ENCODE measurements at places on chromosomes 3 and 15.

- H3K4me1 ChIP-seq: peaks cover 1% of the 10 kb centered on the region
- no peak overlapping the region for H3K27ac ChIP-seq
- H3K4me3 ChIP-seq: no peak overlapping the region
- no peaks in the 10 kb centered on the region for H3K27me3 ChIP-seq
Measured at GRCh38 chr3:153221748-153222162, 59.7 kb downstream of the RAP2B start.

DNA sequence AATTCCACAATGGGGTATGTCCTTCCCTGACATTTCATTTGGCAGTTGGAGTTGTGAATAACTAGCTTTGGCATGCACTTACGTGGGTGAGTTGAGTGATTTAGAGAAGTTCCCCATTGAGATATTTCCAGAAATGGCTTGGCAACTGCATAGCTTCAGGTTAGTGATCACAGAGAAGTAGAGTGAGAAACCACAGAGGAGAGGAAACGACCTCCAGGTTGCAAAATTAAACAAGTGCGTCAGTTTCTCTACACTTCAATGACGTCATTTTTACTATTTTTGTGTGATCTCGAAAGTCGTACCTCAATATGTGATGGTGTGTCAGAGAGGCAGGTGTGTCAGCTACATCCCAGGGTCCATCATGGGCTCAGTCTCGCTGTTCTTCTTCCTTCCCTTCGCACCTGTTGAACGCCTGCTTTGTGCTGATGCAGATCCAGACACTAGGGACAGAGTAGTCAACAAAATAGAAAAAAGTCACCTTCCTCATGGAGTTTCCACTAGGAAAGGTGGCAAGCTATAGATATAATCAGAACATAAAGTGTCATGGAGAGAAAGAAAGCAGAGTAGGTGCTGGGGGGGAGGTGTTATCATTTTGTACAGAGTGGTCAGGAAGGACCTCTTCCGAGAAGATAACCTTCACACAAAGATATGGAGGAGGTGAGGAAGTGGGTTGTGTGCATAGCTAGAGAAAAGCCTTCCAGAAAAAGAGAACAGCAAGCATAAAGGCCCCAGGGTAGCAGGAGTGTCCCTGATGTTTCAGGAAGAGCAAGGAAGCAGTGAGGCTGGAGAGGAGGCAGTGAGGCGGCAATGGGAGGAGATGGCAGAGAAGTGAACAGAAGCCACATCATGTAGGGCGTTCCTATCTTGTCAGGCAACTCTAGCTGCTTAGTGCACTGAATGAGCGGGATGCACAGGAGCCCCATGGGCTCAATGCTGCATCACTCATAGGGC lies 75.6 kb downstream of the MCTP2 start:
- H3K27me3 ChIP-seq: no peaks in the 10 kb centered on the region
- DNase-seq: no peak
- no peak overlapping the region for H3K27ac ChIP-seq
- H3K36me3 ChIP-seq: peaks cover 5% of the 10 kb centered on the region

- no peak for DNase-seq
- peak overlapping the region; percentile 38 for H3K4me3 ChIP-seq
- H3K27ac ChIP-seq: no peak overlapping the region
Measured at GRCh38 chr3:39104961-39105686, 2.3 kb downstream of the GORASP1 start.

GRCh38 chr3:193762657-193763056 lies 169.6 kb downstream of the OPA1 start:
- H3K4me1 ChIP-seq: peaks cover 3% of the 10 kb centered on the region
- DNase-seq: no peak
- peaks cover 4% of the 10 kb centered on the region for H3K27me3 ChIP-seq
- H3K4me3 ChIP-seq: no peak overlapping the region

DNA sequence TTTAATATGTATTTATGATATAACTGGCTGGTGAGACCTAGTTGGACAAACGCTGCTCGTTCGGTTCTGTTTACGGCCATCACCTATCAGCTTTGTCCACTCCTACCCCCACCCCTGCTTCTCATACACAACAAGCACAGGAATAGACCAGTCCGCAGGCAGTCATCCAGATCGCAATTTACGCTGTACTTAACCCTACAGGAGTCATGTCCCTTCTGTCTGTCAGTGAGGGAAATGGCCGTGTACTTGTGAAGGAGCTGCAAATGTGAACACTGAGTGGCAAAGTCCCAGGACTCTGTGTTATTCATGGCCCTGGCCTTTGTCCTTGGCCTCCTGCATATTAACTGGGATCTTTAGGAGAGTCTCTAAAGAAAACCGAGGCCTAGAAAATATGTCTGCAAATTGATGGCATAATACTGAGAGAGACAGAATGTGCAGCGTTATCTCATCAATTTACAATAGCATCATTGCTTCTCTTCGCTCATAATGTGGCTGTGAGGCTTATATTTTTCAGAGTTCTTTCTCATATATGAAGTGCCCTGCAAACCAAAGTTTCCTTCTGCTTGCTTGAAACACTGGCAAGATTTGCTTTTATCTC lies 7.2 kb upstream of the ABHD10 start:
- DNase-seq: no peak
- peaks cover 7% of the 10 kb centered on the region for H3K36me3 ChIP-seq
- H3K27ac ChIP-seq: no peak overlapping the region
- H3K4me3 ChIP-seq: no peak overlapping the region
- no peaks in the 10 kb centered on the region for H3K27me3 ChIP-seq
- H3K4me1 ChIP-seq: peaks cover 4% of the 10 kb centered on the region

GRCh38 chr3:184236033-184236410 lies 6.6 kb downstream of the VWA5B2 start:
- DNase-seq: no peak
- H3K4me3 ChIP-seq: no peak overlapping the region
- no peak overlapping the region for H3K27ac ChIP-seq

DNA sequence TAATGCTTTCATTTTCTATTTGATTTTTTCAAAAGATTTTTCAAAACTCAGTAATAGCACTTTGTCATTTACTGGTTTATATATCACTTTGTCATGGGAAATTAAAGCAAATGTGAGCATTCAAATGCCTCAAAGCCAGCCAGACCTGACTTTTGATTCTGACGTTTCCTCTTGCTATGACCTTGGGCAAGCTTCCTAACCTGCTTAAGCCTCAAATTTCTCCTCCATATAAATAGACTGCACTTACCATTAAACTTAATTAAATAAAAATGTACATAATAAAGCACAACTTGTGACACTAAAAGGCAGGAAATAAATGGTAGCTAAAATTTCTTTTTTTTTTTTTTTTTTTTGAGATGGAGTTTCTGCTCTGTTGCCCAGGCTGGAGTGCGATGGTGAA lies 19.2 kb downstream of the MCF2L2 start:
- H3K27me3 ChIP-seq: no peaks in the 10 kb centered on the region
- no peaks in the 10 kb centered on the region for H3K36me3 ChIP-seq
- H3K4me1 ChIP-seq: no peaks in the 10 kb centered on the region
- no peak overlapping the region for H3K4me3 ChIP-seq
- no peak overlapping the region for H3K27ac ChIP-seq

GRCh38 chr15:42037656-42038055 lies 16.8 kb upstream of the PLA2G4E start:
- no peak overlapping the region for H3K27ac ChIP-seq
- no peak overlapping the region for H3K4me3 ChIP-seq
- H3K36me3 ChIP-seq: no peaks in the 10 kb centered on the region
- no peaks in the 10 kb centered on the region for H3K27me3 ChIP-seq
- H3K4me1 ChIP-seq: no peaks in the 10 kb centered on the region
- no peak for DNase-seq

DNA sequence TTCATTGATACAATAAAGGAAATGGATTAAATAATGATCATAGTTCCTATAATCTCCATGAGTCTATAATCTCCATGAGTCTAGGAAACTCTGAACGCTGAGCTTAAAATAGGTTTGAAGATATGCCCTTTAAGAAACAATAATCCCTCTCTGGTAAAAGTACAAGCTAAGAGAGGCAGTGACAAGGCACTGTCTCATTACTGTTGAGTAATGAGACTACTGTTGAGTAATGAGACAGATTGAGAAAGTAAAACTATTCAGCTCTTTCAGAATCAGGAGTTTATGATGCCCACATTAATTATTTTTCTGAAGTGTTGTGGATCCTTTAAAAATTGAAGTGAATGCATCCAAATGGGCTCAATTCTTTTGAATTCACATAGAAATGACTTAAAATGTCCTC lies 235.5 kb upstream of the THRB start:
- no peaks in the 10 kb centered on the region for H3K27me3 ChIP-seq
- H3K36me3 ChIP-seq: no peaks in the 10 kb centered on the region
- no peak for DNase-seq
- no peak overlapping the region for H3K27ac ChIP-seq
- H3K4me3 ChIP-seq: no peak overlapping the region

DNA sequence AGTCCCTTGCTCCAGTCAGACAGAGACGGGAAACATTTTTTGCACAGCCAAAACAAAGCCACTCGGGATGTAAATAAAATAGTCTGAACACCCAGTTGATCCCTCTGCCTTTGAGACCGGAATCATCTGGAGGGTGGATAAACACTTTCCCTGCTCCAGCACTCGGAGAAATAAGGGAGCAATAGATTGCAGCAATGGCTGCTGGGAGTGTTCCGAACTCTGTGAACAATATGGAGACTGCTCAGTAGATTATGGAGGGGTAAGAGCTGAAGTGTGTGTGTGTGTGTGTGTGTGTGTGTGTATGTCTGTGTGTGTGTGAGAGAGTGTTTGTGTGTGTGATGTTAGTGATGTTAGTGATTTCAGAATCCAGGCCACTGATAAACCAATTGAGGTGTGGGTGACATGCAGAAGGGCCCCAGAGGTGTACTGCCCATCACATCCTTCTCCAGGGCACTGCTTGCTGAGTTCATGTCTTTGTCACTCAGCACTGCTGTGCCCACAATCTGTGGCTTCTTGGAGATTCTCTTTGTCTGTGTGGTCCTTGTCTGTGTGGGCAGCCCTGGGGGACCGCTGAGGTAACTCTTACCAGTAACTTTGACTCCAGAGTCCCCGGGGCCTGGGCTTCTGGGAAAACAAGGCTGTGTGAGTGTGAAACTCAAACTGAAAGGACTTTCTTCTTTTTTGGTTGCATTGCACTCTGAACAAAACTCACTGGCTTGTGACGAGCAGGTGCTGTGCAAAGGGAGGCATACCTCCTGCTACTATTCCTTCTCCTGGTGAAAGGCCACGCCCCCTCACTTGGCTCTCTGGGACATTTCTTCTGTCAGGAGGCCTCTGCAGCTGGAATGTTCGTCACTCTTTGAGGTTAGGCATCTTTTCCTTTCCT lies 23.0 kb downstream of the CRYGS start:
- H3K36me3 ChIP-seq: no peaks in the 10 kb centered on the region
- H3K27me3 ChIP-seq: peaks cover 13% of the 10 kb centered on the region
- no peak for DNase-seq
- no peak overlapping the region for H3K4me3 ChIP-seq

DNA sequence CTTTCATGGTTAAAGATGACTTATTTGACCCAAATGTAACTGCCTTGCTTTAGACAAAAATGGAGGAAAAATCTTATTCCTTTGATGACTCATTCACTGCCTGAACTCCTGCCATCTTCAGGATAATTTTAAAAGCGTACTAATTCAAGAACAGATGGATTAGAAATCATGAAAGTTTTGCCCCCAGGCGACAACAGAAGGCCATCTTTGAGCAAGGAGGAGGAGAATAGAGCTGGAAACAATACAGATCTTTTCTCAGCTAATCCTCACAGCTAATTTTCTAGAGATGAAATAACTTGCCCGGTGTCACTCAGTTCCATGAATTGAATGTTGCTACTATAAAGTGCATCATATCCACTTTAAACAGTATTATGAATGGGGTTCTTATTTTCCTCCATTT lies 324.7 kb upstream of the RARB start:
- H3K36me3 ChIP-seq: no peaks in the 10 kb centered on the region
- no peak for DNase-seq
- H3K4me3 ChIP-seq: no peak overlapping the region
- H3K4me1 ChIP-seq: no peaks in the 10 kb centered on the region
- no peak overlapping the region for H3K27ac ChIP-seq
- no peaks in the 10 kb centered on the region for H3K27me3 ChIP-seq
